ENCODE measurements at places on chromosomes 6 and 20. TPM values are rescaled to one million over a fixed set of nuclear protein-coding genes. Genes with fewer than 3 reads are reported as not detected.

- DNase-seq, result no peak
These were observed 60.6 kb downstream of the GPX5 start for GRCh38 chr6:28586324-28586723.

DNA sequence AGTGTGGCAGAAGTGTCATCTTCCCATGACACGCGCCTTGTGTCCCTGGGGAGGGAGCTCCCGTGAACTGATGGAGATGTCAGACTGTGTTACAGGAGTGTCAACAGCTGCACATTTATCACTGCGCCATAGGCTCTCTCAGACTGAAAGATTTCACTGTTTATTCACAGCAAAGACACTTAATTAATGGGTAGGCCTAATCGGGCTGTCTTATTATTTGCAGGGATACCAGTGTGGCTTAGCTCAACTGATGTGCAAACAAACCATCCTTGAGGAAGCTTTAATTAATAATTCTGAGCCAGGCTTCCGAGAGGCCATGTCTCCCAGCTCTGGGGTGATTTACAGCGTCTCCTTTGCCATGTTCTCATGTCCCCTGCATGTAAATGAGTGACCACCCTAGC lies 771.0 kb downstream of the QKI start:
- DNase-seq, result no peak

DNA sequence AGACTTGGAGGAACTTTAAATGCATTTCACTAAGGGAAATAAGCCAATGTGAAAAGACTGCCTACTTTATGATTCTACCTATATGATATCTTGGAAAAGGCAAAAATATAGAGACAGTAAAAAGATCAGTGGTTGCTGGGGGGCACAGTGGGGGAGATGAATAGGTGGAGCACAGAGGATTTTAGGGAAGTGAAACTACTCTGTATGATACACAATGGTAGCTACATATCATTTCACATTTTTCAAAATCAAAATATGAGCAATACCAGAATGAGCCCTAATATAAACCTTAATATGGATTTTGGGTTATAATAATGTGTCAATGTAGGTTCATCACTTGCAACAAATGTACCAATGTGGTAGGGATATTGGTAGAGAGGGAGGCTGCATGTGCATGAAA lies 161.4 kb upstream of the HTR1E start:
- no peak for DNase-seq

- no peak for DNase-seq
These were observed 17.9 kb downstream of the BPHL start for GRCh38 chr6:3136292-3137011.

GRCh38 chr20:23691675-23692074 lies 2.8 kb upstream of the CST4 start:
- peak; percentile 5 for DNase-seq

GRCh38 chr20:50792708-50793574 lies 1.9 kb upstream of the BCAS4 start:
- no peak for DNase-seq

GRCh38 chr20:15240801-15241200 lies 903.4 kb upstream of the FLRT3 start:
- DNase-seq, result no peak

DNA sequence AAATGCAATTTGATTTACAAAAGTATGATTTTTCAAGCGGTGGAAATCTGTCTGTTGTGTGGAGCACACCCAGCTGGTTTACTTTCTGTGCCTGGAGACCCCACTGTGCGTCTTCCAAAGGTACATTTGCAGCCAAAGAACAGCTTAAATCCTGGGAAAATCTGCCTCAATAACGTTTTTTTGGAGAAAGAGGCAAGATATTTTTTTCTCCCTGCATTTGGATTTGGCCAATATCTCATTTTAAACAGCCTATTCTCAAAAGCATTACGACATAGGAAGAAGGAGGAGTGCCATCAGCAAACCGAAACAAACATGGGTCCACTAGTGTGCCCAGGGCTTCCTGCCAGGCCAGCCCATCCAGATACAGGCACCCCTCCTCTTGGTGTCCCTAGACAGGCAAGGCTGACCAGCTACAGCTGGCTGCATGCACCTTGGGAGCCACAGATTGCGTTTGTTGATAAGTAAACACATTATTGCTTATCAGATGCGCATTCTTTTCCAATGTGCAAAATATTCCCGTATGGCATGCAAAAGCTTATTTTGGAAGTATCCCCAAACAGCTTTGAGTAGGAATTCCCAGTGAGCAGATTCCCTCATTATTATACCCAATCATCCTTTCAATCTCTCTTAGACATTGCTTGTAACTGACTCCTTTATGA lies 184.5 kb upstream of the MARCKS start:
- peak; percentile 66 for DNase-seq

The FAM110A gene
- total RNA-seq, result 4.6 TPM

DNA sequence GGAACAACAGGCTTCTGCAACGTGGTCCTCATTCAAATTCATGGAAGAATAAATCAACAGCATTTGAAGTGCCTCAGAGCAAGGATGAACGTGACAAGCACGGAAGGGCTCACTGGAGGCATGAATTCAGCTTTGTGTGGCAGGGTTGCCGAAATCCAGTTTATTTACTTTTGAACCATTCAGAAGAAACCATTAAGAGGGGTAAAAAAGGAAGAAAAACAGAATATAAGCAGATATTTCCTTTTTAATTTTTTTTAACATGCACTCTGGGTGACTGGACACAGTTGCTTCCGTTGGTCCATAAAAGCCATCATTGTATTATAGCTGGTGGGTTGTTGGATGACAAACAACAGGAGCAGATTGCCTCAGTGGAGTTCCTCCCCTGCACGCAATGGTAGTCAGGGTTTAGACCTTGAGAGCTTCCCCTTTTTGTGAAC lies 17.3 kb upstream of the SNRPB2 start:
- no peak for DNase-seq

Measured in MG63 (cell line).